ENCODE measurements at places on chromosomes 6 and 20.

GRCh38 chr20:664576-664975 lies 11.0 kb downstream of the SCRT2 start:
- no peak for DNase-seq

GRCh38 chr20:20837574-20838021 lies 125.2 kb upstream of the RALGAPA2 start:
- DNase-seq, result no peak

DNA sequence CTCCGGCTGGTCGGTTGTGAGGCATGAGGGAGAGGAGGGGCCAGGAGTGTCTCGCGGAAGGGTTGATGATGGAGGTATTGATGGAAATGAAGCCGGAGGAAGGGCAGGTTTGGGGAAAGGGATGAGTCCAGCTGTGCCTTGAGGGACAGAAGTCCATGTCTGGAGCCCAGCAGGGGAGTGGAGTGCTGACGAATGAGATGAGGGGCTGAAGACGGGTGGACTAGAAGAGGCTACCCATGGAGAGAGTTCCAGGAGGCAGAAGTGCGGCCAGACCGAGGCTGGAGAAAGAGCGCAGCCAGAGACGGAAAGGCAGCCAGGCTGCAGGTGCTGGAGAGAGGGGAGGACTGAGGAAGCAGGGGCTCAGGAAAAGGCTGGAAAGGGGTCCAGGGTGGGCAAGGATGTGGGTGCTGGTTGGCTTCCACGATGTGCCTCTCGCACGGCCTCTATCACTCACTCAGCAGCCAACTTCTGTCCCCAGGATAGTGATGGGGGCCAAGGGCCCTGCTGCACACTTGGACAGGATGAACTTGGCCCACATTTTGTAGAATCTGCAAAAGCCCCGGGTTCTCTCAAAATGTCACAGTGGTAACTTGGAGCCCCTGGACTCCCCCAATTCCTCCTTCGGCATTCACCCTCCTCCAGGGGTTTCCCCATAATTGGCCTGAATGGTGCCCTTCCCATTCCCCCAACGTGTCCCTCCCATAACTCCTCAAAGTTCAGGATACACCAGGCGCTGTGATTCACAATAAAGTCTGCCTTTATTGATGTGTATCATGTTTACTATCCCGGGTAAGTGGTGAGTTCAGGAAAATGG lies 627 bp upstream of the EIF6 start:
- DNase-seq, result no peak

DNA sequence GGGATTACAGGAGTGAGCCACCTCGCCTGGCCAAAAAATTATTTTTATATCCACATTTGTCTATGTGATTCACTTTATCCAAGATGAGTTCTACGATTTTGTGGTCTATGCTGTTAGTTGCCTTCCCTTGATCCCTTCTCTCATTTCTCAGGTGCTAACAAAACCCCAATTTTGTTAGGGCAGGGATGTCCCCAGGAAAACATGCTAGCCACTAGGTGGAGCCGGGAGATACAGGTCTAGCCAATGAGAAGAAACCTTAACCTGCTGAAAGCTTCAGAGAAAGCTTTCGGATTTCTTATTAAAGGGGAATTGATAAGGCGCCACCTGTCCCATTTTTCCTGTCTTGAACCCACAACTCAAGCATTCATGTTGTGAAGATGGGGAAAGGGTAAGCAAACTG lies 167.4 kb upstream of the OLIG3 start:
- peak; percentile 33 for DNase-seq

DNA sequence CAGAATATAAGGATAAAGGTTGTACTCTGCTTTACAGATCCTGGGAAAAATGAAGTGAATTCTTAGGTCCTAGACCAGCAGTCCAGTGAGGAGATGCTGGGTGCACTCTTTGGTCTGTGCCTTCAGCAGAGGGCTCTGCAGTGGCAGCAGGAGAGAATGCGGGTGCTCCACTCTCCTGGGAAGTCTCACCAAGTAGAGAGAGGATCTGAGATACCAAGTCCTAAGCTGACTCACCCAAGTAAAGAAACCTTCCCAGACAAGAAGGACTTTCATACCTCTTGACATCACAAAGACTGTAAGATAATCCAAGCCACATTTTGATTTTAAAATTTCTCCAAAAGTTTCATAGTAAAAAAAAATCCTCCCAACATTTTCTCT lies 116.9 kb upstream of the EMILIN3 start:
- DNase-seq, result no peak

- DNase-seq, result no peak
These were observed 251.4 kb downstream of the PRL start for GRCh38 chr6:22045261-22045912.

- no peak for DNase-seq
These were observed 89.2 kb downstream of the NOL4L start for GRCh38 chr20:32495949-32496348.

DNA sequence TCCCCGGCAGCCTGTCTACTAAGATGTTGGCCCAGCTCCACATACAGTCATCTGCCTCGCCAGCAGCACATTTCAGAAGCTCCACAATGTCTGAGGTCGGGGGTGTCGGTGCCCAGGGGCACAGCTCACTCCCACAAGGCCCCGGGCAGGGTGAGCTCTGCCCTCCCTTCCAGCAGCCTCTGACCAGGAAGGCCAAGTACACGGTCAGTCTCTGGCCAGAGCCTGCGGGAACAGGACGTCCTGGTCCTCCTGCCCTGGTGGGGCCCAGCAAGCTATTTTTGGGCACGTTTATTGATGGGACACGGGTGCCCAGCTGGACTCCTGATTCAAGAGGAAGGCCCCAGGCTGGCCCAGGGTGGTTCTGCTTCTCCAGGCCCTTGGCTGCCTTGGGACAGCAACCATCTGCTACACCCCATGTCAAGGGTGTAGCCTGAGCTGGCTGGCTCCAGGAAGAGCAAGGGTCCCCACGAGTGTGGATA lies 114.9 kb upstream of the PTPN1 start:
- DNase-seq, result no peak

DNA sequence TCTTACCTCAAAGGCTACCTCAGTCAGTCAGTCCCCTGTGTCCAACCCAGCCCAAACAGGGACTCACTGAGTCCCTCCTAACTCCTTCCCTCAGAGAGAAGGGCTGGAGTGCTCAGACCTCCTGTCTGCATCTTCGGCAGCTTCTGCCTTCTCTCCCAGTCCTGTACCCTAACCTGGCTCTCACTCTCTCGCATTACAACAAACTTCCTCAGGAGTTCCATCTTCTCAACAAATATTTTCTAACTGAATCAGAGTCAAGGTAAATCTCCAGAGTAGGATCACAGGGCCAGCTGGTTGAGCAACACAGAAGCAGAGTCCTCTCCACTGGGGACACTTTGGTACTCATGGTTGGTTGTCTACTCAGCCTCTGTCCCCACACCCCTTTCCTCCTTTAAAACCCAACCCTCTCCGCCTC lies 92.3 kb downstream of the MRPL14 start:
- no peak for DNase-seq

- no peak for DNase-seq
These were observed 258.8 kb downstream of the GMDS start for GRCh38 chr6:1986454-1987243.

DNA sequence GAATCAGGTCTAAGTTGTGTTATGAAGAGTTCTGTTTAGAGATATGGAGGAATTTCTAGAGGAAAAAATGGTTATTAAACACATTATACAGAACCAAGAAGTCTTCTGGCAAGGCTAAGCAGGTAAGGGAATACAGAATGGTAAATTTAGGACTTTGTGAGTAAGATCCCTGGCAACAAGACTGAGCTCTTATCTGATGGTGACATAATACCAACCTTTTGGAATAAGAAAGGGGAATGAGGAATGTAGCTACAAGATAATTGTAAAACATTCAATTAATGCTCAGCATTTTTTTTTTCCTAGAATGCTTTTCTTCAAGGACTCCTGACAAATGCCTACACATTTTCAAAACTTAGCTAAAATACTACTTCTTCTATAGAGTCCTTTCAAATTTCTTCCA lies 51.8 kb downstream of the CYB5R4 start:
- no peak for DNase-seq

- DNase-seq, result no peak
These were observed 67.7 kb downstream of the AKAP12 start for GRCh38 chr6:151307501-151307900.

- DNase-seq, result no peak
These were observed 210.9 kb downstream of the UST start for GRCh38 chr6:148957752-148958151.

DNA sequence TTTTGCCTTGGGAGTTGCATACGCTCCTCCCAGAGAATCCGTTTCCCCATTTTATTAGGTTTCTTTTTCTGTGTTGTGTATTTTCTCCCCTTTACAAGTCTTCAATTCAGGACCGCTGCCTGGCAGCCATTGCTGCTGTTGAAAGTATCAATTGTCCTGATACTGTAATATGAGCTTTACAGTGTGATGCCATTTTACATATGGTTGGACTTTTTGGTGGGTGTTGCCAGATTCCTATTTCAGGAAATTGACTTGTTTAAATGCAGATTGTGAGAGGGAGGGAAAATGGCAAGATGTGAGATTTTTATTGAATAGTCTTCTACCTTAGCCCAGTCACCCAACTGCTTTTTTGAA lies 1.2 kb downstream of the PANK2 start:
- DNase-seq, result no peak

- no peak for DNase-seq
These were observed 275.2 kb upstream of the CNR1 start for GRCh38 chr6:88441346-88441745.

DNA sequence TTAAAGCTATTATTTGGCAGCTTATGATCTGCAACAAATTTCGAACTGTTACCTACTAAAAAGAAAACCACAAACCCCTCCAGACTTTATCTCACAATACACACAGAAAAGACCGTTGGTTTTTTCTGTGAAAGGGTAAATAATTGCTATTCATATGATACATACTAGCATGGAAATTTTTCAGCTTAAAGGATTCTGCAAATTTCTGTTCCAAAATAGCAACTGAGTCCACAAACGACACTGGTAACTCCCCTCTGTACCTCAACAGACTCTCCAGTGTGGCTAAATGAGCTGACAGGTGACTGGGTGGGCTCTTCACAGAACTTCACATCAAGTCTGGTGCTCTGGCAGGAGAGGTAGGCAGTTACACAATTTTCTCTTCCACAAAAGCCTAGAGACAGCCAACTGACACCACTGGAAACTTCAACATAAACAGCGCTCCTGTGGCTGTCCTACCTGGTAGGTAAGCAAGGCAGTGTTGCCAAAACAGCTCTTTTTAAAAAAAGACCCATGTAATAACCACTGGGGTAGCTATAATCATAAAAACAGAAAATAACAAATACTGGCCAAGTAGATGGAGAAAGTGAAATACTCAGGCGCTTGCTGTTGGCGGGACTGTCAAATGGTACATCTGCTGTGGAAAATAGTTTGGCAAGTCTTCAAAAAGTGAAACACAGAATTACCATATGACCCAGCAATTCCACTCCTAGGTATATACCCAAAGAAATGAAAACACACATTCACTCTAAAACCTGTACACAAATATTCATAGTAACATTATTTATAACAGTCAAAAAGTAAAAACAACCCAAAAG lies 37.8 kb downstream of the ELOVL5 start:
- DNase-seq, result no peak

GRCh38 chr6:112252571-112253497 lies 1.5 kb downstream of the LAMA4 start:
- no peak for DNase-seq

- no peak for DNase-seq
These were observed 9.8 kb downstream of the BCAS4 start for GRCh38 chr20:50804437-50805348.

GRCh38 chr6:22906091-22906549 lies 336.8 kb downstream of the HDGFL1 start:
- DNase-seq, result no peak

DNA sequence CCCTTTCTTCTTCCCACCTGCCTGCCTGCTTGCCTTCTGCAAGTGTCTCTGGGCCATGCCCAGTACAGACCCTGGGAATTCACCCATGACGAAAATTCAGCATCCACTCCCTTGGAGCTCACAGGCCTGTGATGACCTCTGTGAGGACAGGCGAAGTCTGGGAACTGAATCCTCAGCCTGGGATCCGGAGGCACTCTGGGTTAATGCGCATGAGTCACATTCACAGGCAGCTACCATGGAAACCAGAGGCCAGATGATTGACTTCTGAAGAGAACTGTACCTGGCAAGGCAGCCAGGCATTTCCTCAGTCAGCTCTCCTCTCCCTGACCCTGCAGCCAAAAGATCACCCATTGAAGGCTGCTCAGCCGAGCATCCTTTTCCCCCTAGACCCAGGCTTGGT lies 41.0 kb downstream of the SLC9A8 start:
- no peak for DNase-seq
